Calu3 (cell line): ENCODE measurements at places on chromosomes 1 and 21. TPM values are rescaled to one million over a fixed set of nuclear protein-coding genes. Genes with fewer than 3 reads are reported as not detected.

GRCh38 chr21:45377325-45377709 is 27.6 kb upstream of the COL18A1 start:
- no peak for DNase-seq

The IGSF21 gene
- total RNA-seq: not detected in 2 replicates

The ADGRB2 gene
- total RNA-seq: 1.9 and 2.9 TPM in 2 replicates

The TMEM269 gene
- total RNA-seq: 0.94 and 1.7 TPM in 2 replicates

- no peak for DNase-seq
Observed at GRCh38 chr1:231924180-231924579, 297.6 kb downstream of the DISC1 start.

- DNase-seq: no peak
Observed at GRCh38 chr1:233700338-233700737, 86.4 kb downstream of the KCNK1 start.

The TRIM67 gene
- 0.09 and 0.15 TPM in 2 replicates for total RNA-seq

DNA sequence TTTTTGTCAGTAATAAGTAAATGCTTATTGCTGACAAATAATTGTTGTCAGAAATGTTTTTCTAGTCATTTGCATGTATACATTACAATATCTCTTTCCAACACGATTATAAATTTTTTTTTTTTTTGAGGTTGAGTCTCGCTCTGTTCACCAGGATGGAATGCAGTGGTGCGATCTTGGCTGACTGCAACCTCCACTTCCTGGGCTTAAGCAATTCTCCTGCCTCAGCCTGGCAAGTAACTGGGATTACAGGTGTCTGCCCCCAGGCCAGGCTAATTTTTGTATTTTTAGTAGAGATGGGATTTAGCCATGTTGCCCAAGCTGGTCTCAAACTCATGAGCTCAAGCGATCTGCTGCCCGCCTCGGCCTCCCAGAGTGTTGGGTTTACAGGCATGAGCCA is 72.0 kb upstream of the ATF3 start:
- no peak for DNase-seq

DNA sequence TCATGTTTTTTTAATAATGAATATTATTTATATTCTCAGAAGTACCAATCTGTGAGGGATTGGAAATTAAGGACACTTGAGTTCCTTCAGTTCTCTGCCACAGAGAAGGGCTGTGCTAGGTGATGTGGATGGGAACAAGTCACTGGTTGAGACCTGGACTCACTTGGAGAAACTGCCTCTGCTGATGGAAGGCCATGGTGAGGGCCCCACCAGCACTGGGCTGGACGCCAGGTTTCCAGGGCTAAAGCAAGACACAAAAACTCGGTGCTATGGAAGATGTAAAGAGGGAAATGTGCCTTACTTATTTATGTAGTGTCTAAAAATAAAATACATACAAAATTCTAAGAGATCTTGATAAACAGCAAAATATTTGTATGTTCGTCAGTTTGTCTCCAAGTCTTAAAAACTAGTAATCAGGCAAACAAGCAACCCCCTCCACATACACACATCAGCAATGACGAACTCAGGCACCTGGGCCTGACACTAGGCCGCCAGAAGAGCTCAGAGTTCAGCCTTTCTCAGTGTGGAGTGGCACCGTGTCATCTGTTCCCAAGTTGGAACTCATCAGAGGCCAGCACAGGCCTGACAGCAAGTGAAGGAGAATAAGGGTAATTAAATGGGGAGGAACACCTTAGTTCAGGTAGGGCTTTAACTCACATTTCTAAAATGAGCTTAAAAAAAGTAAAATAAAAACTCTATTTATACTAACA is 19.6 kb downstream of the SIPA1L2 start:
- no peak for DNase-seq

The WNT9A gene
- 0.24 and 0.37 TPM in 2 replicates for total RNA-seq

- DNase-seq: no peak
Observed at GRCh38 chr1:31688233-31688918, 15.4 kb downstream of the COL16A1 start.
